Right hindlimb (tissue), 1 donor: ENCODE measurements at places on chromosomes 2 and 18.

DNA sequence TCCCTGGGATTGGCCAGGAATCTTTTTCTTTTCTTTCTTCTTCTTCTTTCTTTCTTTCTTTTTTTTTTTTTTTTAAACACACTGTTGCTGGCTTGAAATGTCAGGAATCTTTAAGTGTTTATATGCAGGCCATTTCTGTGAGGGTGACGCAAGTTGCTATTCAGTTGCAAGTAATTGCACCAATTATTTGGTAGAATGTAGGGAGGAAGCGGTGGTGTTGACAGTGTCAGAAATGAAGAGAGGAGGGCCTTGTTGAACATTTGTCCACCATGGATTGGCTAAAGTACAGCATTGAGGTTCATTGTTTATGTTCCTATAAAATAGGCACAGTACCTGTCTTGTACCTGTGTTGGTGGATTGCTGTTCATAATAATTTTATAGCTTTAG is 6.5 kb downstream of the RPIA start:
- no peak for DNase-seq

GRCh38 chr18:22488554-22488953 is 70.8 kb upstream of the CTAGE1 start:
- peak; percentile 26 for DNase-seq

GRCh38 chr2:12847694-12848575 is 131.2 kb downstream of the TRIB2 start:
- DNase-seq: peak; percentile 41

- DNase-seq: no peak
Measured at GRCh38 chr2:137194111-137194510, 428.8 kb downstream of the THSD7B start.

DNA sequence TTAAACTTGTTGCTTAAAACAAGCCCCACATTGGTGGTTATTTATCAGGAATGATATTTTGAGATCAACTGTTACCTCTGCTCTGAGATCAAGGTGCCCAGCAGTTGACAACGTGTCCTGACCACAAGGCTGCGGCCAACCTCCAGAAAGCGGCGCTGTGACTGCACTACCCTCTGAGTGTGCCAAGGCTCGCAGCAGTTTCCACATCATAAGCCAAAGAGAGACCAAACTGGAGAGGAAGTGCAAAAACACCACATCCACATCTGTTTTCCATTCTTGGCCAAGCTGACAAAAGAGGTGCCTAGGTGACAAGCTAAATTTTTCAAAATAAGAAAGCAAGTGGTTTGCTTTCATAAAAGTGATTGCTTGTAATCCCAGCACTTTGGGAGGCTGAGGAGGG is 410.8 kb upstream of the POU3F3 start:
- DNase-seq: no peak

DNA sequence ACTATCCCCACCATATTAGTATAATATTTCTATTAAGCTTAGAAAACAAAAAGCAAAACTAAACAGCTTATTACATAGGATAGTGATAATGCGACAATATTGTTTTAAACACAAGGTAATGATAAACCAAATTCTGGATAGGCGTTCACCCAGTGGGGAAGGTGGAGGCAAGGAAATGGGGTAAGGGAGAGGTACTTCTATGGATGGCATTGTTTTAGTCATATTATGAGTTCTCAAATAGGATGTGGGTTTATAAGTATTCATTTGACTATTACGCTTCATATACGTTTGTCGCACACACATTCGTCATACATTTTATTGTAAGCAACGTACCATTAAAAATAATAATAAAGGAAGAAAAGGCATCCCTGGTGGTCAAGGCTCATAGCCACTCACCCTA is 88.8 kb upstream of the DNMT3A start:
- DNase-seq: no peak

DNA sequence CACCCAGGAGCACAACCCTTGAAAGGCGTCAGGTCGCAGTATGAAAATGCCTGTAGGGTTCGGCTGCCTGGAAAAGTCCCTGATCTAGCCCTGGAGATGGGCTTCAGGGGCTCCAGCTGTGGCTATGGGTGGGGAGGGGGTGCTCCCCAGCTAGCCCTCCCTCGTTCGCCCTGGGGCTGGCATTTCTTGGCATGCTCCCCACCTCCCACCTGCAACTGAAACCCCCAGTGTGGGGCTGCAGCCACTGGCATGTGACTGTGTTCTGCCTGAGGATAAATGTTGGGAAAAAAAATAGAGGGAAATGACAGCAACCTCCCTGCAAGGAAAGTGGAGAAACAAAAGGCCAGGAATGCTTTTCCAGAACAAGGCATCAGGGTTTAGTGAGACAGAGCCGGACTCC is 109.2 kb downstream of the COPS8 start:
- no peak for DNase-seq

GRCh38 chr18:26756556-26756955 is 109.0 kb downstream of the AQP4 start:
- no peak for DNase-seq

DNA sequence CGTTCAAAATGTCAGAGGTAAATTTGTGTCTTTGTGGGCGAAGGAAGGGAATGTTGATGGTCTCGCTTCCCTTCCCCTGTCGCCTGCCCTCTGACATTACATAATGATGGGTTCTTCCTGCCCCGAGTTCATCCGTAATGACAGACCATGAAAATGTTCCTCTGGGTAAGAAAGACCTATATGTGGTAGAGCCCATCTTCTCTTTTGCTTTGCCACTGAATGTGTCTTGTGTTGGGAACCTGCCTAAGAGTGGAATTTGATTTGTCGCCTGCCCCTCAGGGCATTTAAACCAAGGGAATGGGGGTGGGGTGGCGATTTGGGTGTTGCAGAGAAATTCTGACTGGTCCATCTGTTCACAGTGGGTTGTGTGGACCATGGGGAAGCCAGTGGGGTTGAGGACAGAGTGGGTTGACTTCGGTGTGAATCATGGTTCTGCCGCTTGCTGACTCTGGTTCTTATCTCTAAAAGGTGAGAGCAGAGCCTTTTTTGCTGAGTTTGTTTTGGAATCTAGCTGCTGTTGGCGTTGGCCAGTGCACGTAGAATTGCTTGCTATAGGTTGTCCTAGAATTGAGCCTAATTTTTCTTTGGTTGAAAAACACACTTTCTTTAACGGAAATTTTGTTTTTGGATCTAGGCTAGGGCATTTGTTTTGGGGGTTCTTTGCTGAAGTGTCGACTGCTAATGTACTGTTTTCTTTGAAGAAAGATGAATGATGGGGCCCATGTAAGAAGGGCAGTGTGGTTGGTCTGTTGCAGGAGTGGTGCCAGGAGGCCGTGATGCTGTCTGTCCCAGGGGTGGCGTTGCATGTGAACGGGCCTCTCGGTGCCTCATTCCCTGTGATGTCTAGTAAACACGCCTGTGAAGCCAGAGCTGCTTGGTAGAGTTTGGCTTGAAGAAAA is 1.3 kb downstream of the INPP4A start:
- DNase-seq: peak; percentile 34

DNA sequence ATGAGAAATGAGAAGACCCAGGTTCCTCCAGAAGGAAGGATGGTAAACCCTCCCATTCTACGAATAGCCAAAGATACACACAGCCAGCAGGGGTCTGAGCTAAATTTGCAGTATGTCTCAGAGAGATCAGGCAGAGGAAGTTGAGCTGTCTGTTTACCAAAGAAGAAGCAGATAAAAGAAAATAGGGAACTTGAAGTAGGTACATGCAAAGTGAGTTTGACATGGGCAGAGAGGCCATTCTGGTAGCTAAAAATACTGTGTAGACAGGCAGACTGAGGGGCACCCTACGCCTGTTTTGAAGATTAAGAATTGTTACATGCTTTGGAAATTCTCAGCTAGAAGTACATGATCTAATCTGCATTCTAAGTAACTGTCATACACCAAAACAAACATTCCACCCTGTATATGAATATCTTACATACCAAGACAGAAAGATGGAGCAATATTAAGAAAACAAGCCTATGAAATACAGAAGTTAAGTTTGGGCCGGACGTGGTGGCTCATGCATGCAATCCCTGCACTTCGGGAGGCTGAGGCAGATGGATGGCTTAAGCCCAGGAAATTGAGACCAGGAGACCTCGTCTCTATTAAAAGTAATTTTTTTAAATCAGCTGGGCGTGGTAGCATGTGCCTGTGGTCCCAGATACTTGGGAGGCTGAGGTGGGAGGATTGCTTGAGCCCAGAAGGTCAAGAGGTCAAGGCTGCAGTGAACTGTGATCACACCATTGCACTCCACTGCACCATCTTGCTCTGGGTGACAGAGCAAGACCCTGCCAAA is 157.9 kb downstream of the ANKRD44 start:
- DNase-seq: no peak

- no peak for DNase-seq
Measured at GRCh38 chr2:36754578-36754977, 58.1 kb downstream of the VIT start.

GRCh38 chr2:80610108-80610507 is 305.6 kb upstream of the LRRTM1 start:
- DNase-seq: no peak

DNA sequence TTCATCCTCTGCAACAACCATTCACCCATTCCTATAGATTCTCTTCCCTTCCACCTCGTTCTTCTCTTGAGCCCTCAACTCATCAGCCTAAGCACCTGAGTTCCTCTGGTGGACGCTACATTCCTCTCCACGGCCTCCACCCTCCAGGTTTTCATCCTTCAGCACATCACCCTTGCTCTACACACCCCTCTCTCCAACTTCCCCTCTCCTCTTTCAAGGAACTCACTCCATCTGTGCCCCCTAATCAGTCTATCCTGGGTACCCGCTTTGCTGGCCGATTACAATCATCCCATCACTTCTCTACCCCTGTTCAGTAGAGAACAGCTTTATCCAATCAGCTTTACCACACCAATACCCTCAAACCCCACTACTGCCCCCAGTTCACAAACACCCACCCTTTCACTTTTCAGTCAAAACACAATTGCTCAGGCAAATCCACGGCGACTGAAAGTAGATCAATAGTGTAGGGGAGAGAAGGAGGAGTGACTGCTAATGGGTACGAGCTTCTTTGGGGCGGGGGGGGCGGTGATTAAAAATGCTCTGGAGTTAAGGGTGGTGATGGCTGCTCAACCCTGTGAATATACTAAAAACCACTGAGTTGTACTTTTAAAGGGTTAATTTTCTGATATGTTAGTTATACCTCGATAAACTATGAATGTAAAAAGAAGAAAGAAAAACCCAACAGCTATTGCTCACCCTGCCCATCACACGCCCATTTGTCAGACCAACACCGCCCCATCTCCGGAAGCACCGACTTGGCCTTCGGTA is 857 bp downstream of the DYM start:
- no peak for DNase-seq

- no peak for DNase-seq
Measured at GRCh38 chr2:163266772-163267171, 428.2 kb upstream of the KCNH7 start.

DNA sequence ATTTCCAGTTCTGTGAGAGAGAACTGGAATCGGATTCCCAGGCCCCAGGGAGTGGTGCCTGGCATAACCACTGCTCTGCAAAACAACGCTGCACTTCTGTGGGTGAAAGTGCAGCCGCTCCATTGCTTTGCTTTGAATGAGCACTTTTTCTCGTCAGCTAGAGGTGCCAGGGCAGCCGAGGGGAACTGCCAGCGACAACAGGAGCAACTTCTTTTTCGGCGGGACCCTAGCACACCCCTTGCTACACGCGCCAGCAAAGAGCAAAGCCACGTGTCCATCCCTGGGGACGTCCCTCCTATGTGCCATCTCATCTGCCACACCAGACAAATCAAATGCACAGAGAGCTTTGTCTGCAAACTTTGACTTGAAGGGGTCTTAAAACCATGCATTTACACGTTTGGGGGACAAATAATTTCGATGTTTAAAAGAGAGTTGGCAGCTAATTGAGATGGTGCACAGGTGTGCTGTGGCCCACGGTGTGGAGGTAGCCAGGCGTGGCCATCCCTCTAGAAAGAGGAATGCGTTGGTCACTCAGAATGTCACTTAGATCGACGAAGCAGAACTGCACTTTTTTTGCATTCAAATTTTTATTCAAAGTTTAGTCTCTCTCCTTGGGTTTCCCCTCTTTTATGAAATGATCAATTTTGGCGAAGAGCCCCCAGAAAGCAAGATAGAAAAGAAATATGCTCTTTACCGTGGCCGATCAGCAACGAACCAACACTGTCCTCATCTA is 151.8 kb downstream of the MBP start:
- DNase-seq: peak; percentile 17

- DNase-seq: no peak
Measured at GRCh38 chr2:97988722-97989121, 7.0 kb downstream of the TMEM131 start.

- DNase-seq: peak; percentile 79
Measured at GRCh38 chr2:26561918-26562810, 79.0 kb downstream of the CIB4 start.

DNA sequence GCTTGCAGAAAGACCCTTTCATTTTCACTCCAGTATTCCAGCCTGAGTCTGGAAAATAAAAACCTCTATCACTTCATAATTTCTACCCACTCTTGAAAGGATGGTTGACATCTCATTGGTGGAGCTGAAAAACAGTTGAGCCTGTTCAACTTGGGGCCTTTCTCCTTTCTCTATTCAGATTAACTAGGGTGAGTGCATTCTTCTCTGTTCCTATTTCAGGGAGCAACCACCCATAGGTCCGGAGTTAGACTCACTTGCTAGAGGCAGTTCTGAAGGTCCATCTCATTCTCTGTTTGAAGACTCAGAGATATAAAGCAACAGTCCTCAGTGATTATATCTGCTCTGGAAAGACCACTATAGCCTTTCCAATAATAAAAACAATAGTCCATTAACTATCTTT is 167.9 kb upstream of the SPOPL start:
- no peak for DNase-seq

- DNase-seq: no peak
Measured at GRCh38 chr2:106708209-106708608, 177.8 kb downstream of the ST6GAL2 start.

- peak; percentile 75 for DNase-seq
Measured at GRCh38 chr18:76821875-76822505, 367 bp upstream of the ZNF236 start.

- no peak for DNase-seq
Measured at GRCh38 chr2:223735035-223735640, 102.2 kb downstream of the AP1S3 start.

DNA sequence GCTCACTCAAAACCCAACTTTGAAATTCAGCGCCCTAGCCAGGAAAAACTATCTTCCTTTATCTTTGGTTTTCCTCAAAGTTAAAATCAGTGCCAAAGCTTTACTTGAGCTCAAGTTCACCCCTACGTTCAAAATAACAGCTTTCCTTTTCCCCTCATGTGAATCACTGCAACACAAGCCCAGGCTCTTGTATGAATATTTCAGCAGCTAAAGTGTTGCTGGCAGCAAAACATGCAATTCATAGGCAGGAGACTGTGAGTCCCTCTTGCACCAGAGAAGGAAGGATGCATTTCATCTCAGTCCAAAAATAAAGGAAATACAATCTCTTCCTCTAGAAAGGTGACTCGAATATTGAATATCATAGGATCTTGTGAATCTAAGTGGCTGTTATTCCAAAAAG is 461.3 kb upstream of the SOX11 start:
- no peak for DNase-seq

GRCh38 chr2:230914886-230915285 is 10.2 kb downstream of the GPR55 start:
- no peak for DNase-seq

- DNase-seq: no peak
Measured at GRCh38 chr2:127093648-127094210, 13.2 kb downstream of the BIN1 start.
